ENCODE measurements at places on chromosomes 1 and 21. TPM values are rescaled to one million over a fixed set of nuclear protein-coding genes. Genes with fewer than 3 reads are reported as not detected.

GRCh38 chr1:182833271-182833670 lies 5.9 kb upstream of the DHX9 start:
- ATAC-seq = no peak

DNA sequence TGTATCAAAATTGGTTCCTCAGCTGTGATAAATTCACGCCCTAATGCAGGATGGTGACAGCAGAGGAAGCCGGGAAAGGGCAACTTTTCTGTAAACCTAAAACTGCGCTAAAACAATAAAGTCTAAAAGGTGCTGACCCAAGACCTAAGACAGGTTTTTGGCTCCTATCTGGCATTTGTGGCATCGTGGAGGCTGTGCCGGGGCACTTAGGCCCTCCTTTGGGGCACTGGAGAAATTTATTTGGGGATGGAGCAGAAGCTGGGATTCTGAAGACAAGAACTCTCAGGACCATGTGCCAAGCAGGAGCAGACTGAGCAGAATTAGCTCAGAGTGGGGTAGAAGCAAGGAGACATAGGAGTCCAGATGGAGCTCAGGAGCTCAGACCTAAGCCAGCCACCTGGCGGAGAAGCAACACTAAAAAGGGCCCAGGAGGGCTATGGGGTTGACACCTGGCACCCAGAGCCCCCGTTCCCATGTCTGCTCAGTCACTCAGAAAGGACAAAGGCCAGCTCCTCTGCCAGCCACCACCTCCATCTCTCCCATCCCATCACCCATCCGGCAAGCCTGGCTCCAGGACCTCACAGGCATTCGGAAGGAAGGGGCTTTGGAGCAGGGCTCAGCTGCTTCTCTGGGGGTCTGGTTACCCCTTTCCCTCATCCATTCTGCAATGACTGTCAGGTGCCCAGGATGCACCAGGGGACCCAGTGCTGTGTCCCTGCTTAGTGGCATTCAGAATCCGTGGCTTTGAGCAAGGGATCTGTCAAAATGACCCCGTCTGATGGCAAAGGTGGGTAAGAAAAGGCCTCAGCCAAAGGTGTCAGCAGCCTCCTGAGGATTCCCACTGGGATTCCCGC lies 347.7 kb downstream of the NPHP4 start:
- no peak for ATAC-seq

DNA sequence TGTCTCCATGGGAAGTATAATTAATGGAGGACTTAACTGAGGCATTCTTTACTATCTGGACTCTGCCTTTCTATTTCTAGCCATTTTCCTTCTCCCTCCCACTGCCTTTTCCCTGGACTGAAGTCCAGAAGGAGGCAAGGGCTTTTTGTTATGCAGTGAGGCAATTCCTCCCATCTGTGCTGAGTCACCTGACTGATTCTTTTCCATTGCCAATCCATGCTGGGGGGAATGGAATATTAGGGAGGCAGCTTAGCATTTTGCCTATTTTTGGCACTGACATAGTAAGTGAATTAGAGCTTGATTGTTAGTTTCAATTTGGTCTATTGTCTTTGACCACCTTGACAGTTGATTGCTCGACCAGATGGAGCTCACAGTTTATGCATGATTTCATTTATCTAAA lies 1000.6 kb upstream of the PRMT6 start:
- ATAC-seq = no peak

GRCh38 chr1:48027533-48027835 lies 30.3 kb upstream of the TRABD2B start:
- ATAC-seq = no peak

KRTAP19-3 gene
- total RNA-seq = not detected

- ATAC-seq = no peak
These were observed 4.3 kb downstream of the PIK3CD start for GRCh38 chr1:9655836-9656235.

GRCh38 chr1:228341814-228342626 lies 64.6 kb downstream of the TRIM11 start:
- no peak for ATAC-seq

DNA sequence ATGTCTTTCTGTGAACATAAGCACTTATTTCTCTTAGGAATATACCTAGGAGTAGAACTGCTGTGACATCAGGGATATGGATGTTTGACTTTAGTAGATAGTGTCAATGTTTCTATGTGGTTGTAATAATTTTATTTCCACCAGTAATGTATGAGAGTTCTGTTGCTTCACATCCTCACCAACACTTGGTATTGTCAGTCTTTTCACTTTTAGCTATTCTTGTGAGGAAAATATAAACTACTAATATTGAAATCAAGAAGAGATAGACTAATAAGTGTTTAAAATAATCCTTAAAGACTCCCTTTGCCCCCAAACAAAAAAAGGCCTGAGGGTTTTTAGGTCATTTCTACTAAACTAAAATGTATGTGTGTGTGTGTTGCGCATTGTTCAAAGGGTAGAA lies 2.7 kb upstream of the DMAP1 start:
- no peak for ATAC-seq

KCNQ4 gene
- total RNA-seq = 0.22 TPM

DNA sequence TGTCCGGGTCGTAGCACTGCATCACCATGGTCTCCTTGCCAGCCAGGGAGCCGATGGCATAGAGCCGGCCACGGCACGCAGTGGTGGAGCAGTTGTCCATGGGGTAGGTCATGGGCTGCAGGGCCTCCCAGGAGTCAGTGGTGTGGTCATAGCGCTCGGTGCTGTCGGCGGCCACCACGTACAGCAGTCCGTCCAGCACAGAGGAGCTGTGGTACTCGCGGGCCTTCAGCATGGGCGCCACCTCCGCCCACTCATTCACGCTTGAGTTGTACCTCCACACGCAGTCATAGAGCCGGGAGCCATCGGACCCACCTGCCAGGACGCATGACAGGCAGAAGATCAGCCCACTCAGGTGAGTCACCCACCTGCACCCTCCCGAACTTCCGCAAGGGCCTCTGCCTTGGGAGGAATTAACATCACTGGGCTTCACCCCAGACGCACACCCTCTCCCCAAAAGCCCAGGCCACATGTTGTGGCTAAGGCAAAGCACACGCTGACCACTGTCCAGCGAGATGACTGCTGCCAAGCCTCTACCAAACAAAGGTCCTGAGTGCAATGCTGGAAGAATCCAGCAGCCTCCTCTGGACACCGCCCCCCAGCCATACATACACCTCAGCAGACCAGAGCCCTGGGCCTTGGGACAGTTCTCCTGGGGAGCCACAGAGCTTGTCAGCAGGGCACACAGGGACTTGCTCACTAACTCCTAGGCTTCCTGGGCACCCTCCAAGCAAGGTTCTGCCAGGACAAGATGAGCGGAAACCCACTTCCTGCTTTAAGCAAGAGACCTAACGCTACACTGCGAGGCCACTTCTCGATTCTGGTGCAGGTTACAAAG lies 3.3 kb downstream of the KLHL21 start:
- ATAC-seq = no peak

IL10 gene
- total RNA-seq = 1.3 TPM

DNA sequence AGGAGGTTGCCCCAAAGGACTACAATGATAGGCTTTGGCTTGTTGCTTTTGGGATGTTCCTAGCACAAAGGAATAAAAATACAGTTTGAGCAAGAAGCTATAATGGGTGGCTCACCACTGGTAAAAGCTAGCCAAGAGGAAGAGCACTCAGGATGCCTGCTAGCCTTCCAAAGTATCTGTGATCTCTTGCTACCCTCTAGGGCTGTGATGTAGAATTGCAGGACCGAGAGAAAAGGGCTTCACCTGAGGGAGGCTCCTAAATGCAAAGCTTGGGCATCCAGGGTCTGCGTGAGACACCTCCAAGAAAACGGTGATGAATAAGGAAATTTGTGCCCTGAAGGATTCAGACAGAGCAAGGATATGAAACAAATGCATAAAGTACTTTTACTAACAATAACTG lies 17.7 kb downstream of the IVL start:
- ATAC-seq = peak; percentile 66

- no peak for ATAC-seq
These were observed 302.7 kb downstream of the DUSP10 start for GRCh38 chr1:221439008-221439746.

ACTL8 gene
- total RNA-seq = 0.47 TPM

NTMT2 gene
- not detected for total RNA-seq

- ATAC-seq = no peak
These were observed 391.9 kb downstream of the LMO4 start for GRCh38 chr1:87720561-87720960.

GRCh38 chr1:193971595-193971994 lies 785.2 kb upstream of the B3GALT2 start:
- ATAC-seq = no peak

DNA sequence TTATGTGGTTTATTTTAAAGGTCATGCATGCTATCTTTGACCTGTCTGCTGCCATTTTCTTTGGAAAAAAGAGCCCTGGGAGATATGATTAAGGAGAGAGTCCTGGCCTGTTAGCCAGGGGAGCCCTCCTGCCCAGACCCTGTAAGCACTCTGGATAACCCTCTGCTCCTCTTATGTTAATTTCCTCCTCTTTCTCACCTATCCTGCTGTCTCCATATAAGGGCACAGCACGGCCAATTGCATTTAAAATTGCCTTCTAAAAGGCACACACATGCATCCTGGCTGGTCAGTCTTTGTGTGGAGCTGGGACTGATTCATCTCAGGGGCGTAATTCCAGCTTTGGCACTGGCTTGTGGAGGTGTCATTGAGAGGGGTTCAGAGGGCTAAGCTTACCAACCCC lies 158.9 kb downstream of the ST6GALNAC5 start:
- ATAC-seq = no peak

DNA sequence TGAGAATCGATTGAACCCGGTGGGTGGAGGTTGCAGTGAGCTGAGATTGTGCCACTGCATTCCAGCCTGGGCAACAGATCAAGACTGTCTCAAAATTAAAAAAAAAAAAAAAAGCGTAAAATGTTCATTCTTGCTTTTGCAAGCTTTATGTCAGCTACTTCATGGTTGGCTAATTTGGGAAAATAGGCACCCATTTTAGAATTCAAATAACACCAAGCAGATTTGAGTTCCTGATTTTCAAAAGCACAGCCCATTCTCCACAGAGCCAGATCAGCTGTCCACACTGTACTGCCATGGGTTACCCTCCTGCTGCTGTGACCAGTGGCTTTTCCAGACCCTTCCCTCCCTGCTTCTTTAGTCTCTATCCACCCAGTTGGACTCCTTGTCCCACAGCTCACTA lies 4.4 kb downstream of the THEM5 start:
- no peak for ATAC-seq

DNA sequence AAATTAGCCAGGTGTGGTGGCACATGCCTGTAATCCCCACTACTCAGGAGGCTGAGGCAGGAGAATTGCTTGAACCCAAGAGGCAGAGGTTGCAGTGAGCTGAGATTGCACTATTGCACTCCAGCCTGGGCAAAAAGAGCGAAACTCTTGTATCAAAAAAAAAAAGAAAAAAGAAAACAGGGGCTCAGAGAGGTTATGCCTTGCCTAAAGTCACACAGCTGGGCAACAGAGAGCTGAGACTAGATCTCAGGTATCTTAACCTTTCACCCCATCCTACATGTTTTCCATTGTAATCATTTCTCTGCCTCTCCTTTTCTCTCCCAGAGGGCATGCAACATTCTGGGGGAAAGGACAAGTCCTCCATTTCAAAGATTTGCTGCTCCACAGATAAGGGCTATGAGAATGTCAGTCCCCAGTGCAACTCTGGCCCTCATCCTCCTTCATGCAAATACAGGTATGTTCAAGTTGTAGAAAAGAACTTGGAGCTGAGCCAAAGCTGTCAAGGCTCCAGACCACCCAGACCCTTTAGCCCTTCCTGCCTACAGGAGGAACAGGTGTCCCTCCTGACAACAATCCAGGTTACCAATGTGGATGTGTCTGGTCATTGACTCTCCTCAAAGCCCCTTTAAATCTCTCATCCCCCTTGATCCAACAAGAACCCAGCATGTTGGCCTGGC lies 6.9 kb downstream of the SLC9A1 start:
- no peak for ATAC-seq

DNA sequence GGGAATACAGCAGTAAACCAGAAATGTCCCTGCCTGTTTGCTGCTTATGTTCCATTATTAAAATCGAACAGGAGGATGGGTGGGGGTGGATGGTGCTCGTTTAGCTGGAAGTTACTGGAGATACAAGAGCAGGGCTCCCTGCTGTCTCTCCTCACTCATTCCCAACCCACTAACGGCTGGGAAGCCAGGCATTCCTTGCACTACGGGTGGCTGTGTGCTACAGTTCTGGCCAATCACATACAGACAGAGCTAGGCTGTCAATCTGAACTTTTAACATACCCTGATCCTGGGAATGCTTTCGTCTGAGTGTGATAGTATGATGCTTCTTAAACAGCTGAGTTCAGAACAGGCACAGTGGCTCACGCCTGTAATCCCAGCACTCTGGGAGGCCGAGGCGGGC lies 7.0 kb downstream of the SIPA1L2 start:
- no peak for ATAC-seq

GRCh38 chr21:15279482-15279881 lies 214.7 kb upstream of the NRIP1 start:
- no peak for ATAC-seq

ASTN1 gene
- total RNA-seq = 40.7 TPM

- ATAC-seq = no peak
These were observed 44.3 kb upstream of the BATF3 start for GRCh38 chr1:212743901-212744475.

PRAMEF18 gene
- total RNA-seq = not detected

DNA sequence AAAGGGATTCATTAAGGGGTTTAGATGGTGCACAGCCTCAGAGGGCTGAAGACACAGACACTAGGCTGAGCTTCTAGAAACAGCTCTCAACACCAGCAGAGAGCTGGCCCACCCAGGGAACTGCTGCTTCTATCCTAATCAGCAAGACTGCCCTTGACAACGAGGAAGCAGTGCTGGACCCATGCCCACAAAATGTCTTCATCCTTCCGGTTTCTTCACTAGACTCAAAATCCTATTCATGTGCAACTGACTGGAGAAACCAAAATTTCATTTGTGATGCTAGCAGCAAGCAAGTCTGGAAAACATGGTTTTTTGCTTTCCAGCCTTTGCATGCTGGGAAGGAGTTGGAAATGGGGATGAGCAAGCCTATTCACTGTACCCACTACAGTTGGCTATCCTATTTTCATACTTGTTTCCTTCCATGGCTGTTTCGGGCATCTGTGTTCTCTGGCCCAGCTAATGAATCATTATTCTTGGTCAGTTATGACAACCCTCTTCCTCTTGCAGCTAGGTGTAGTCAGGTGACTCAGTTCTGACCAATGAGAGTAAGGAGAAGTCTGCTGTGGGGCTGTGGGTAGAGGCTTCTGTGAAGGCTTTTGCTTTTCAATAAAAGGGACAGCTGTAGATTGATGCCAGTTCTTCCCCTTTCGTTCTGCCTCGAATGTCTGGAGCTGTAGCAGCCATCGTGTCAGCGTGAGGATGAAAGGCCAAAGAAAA lies 14.6 kb upstream of the TMEM61 start:
- no peak for ATAC-seq
